Inflammatory macrophage treated with lipopolysaccharide for 1 hour (primary cell): ENCODE measurements at places on chromosomes 1 and 21.

GRCh38 chr1:79524126-79524525 lies 517.6 kb upstream of the ADGRL4 start:
- DNase-seq = no peak

GRCh38 chr1:229621663-229622062 lies 4.3 kb downstream of the TAF5L start:
- DNase-seq = no peak

- peak; percentile 26 for DNase-seq
Observed at GRCh38 chr1:32861904-32862695, 8.6 kb downstream of the FNDC5 start.

DNA sequence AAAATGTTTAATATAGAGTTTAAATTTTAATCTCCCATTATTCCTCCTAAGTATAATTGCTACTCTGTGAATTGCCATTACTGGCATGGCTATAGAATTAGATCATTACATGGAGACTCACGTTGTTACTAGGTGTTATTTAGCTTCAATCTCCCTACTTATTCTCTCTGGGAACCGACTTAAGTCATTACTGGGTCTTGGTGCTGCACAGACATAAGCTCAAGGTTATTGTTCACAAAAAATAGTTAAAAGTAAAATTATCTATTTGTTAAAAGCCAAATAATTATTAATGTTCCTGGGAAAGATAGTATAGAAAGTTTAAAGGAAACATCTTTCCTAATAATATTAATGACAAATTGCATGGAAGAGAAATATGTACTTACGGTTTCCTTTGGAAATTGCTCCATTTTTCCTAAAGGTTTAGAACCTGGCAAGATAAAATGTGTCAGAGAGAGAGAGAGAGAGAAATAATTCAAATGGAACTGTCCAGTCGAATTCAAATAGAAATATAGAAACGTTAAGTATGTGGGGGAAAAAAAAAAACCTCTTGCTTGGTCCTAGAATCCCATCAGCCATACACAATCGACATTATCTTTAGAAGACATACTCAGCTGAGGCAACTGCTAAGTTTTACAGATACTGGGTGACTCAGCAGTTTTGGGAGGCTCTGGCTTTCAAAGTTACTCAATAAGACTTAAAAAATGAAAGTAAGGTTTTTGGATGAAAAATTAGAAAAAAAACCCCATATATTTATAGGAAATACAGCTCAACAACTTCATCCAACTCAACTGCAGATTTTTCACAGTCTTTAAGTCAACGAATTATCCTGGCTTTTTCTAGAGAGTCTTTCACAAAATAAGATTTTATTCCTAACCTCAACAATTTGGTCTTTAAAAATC lies at the start of gene SPTA1:
TSS of gene SPTA1 (minus strand) at position 605 of the 899 bp plus-strand sequence. CDS start at position 407, 198 bp downstream.
- peak; percentile 61 for DNase-seq

DNA sequence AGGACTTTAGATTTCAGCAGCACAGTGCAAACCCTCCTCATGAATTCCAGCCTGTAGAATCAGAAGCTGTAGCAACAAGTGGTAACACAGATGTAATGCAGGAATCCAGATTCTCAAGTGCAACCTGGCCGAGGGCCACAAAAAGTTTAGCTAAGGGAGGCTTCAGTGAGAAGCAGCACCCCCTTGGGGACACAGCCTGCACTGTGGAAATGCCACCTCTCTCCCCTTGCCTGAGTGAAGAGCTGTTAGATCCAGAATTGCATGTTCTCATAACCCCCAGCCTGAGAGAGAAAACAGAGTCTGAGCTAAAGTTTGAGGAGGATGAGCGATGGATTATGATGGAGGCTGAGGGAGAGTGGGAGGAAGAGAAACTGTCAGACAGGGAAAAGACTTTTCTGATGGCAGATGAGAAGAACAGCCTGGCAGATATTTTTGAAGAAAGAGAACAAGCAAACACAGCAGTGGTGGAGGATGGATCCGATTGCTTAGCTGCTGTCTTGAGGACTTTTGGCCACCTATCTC lies 80.5 kb upstream of the BMP8A start:
- DNase-seq = peak; percentile 51

GRCh38 chr1:194568610-194569009 lies 1382.2 kb upstream of the B3GALT2 start:
- DNase-seq = no peak

DNA sequence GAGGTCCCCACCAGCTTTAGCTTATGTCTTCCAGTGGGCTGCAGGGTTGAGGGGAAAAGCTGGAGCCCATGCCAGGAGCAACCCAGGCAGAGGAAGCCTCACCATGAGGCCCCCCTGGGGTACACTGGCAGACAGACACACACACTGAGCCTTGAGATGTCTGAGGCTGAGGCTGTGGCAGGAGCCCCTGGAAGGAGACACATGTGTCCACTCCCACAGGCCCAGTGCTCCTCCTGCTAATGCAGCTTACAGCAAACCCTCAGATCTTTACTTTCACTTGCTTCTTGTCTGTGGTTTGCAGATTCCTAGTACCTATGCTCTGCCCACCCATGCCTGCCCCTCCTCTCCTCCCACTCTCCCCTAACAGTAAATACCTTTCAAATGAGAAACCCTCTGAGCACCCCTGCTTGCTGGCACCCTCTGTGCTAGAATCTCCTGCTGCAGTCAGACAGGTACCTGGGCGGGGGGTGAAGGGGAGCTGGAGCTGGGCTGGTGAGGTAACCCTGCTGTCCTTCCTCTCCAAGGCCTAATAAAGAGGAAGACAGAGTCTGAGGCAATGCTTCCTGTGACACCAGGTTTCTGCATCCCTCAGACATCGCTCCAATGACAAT lies 63.4 kb upstream of the NEK2 start:
- DNase-seq = peak; percentile 28

- DNase-seq = no peak
Observed at GRCh38 chr1:37089750-37090149, 55.4 kb upstream of the GRIK3 start.

DNA sequence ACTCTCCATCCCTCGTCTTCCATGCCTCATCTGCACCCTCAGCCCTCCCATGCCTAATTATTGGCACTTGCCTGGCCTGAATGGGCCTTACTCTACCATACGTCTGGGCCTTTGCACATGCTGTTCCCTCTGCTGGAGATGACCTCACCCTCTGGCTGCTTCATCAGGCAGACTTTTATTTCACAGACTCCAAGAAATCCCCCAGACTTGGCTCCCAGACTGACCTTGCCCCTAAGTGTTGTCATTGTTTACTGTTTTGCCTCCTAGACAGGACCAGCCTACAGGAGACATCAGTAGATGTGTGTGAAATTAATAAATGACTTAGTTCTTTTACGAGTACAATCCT lies 5.2 kb upstream of the AHDC1 start:
- peak; percentile 60 for DNase-seq

- DNase-seq = peak; percentile 79
Observed at GRCh38 chr1:153623101-153623500, 4.2 kb downstream of the S100A13 start.

DNA sequence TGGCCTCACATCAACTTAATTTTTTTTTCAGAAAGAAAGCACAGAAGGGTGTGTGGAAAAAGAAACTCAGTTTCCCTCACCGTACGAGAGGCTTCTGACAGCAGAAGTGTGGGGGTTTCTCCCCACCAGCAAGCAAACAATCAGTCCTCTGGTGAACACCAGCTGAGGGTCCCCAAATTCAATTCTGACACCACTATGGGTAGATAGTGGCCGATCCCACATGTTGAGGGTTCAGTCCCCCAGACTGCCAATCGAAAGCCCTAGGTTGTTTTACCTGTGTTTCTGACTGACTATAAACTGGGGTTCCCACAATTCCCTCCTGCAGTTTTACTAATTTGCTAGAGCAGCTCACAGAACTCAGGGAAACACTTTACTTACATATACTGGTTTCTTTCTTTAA lies 2.1 kb downstream of the IFI6 start:
- no peak for DNase-seq

GRCh38 chr1:14733048-14733778 lies 134.7 kb downstream of the KAZN start:
- peak; percentile 36 for DNase-seq

GRCh38 chr1:51933344-51933743 lies 54.8 kb upstream of the NRDC start:
- DNase-seq = no peak

DNA sequence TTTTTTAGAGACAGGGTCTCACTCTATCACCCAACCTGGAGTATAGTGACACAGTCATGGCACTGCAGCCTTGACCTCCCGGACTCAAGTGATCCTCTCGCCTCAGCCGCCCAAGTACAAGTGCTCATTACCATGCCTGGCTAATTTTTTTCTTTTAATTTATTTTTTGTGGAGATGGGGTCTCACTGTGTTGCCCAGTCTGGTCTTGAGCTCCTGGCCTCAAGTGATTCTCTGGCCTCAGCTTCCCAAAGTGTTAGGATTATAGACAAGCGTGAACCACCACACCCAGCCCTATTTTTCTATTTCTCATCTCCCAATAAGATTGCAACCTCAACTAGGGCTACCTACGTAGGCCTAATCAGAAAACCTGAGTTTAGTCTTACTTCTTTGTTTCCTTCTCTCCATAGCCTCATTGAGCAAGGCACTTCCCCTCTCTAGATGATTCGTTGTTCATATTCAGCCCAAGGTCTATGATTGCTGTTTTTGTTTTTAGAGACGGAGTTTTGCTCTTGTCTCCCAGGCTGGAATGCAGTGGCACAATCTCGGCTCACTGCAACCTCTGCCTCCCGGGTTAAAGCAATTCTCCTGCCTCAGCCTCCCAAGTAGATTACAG lies 1.1 kb upstream of the KPNA6 start:
- no peak for DNase-seq

DNA sequence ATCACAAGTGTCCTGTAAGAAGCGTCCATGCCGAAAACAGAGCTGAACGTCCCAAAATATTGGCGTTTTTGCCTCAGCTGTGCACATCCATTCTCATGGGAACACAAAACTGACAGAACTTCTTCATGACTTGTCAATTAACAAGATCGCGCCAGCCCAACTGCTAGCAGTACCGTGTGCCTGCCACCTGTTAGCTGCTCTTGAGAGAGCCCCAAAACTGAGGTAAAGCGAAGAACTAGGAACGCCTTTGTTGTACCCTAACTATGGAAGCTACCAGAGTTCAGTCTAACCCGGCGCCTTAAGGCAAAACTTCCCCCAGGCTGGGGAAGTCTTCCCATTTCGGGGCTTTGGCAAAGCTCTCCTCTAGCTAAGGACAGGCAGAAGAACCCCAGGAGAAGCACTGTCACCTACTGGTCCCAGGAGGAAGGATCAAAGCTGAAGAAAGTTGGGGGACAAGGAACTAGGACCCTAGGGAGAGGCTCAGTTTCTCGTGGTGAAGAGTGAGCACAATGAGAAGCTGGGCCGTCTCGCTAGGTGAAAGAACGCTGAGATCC lies 719 bp downstream of the EYA3 start:
- peak; percentile 54 for DNase-seq

GRCh38 chr1:212484701-212485570 lies 52.2 kb downstream of the NENF start:
- DNase-seq = peak; percentile 70

DNA sequence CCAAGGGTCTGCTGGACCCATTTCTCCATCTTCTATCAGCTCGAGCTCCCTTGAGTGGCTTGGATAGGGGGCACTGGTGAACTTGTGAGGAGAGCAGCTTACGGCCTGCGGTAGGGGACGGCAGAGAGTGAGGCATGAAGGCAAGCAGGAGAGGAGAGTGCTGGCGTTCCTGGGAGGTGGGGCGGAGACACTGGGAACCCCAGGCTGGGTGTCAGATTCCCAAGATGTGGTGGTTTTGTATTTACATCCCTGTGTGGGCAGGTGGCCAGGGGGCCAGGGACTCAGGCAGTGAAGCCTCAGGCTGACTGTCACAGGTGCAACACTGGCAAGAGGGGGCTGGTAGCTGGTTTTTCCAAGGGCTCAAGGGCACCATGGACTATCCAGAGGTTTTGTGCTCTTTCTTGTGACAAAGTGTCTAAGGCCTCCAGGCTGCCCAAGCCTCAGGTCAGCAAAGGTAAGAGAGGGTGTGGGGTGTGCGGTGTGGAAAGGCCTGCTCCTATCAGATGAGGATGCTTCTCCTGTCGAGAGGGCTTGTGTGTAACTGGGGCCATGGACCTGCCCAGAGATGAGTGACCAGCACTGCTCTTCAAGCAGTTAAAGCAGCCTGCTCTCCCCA lies 45.1 kb upstream of the ROR1 start:
- DNase-seq = no peak

GRCh38 chr1:226110249-226111097 lies 48.0 kb downstream of the H3-3A start:
- DNase-seq = peak; percentile 79

- DNase-seq = no peak
Observed at GRCh38 chr1:203913073-203913521, 51.7 kb downstream of the SNRPE start.

DNA sequence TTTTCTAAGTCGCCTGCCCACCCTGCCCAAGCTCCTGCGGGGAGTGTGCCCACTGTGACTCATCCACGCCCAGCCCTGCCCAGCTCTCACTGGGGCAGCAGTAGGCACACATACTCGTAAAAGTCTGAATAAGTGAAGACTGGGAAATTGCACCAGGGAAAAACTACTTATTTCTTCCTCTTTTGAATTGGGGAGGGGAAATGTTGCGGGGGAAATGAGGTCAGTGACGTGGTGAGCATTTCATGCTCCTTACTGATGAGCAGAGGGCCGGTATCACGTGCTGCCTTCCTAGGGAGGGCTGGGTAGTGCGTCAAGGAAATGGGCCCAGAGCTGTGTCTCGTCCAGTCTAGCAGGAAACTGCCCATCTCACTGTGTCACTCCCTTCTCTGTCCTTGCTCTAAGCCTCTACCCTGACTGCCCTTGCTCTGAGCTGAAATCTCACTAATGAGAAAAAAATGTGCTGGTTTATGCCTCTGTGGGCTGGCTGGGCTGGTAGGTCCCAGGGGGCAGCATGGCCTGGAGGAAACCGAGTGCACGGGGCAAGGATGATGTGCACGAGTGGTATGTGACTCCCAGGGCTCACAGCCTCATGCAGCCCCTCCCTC lies 13.5 kb upstream of the TNFRSF1B start:
- peak; percentile 94 for DNase-seq

- no peak for DNase-seq
Observed at GRCh38 chr1:161510477-161510876, 5.2 kb downstream of the FCGR2A start.

DNA sequence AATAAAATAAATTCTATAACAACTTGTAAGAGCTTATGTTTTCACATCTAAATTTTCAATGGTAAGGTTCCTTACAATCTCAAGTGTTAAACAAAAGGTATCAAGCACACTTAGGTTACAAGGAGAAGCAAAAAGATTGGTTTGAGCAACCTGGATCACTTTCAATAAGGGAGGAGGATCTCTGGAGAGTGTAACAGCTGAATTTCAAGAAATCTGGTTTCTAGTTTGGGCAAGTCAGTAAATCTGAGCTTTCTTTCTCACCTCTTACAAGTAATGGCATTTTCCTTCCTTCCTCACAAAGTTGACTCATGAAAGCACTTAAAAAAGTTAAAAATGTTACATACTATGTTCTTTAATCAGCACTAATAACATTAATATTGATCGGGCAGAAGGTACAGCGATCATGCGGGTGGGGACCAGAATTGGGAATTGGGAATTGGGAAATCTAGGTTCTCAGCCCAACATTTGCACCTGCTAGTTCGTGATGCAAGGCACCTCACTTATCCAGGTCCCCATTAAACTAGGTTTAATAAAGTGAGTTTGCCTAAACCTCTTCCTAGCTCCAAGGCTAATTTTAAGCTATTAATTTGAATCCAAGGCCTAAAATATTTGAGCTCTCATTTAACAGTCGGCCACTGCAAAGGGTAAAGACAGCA lies 3.1 kb downstream of the NUCKS1 start:
- no peak for DNase-seq

- DNase-seq = no peak
Observed at GRCh38 chr1:7912145-7912544, 28.5 kb downstream of the TNFRSF9 start.
